ENCODE measurements at places on chromosomes 3 and 15.

DNA sequence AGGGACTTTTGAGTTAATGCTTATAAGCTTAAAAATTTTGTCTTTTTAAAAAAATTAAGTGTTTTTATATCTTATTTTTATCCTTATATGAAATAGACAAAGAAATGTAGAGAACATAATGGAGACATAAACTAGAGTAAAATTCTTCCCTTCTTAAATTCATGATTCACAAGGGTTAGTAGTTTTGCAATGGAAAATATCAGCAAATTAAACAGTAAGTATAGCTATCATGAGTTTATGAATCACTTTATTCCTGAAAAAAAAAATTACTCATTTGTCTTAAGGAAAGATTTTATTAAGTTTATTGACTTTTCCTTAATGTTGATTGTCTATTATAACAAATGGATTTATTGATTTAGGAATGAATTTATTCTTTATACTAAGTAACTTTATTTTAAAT lies 4.3 kb downstream of the ATP6V1A start:
- DNase-seq = no peak

DNA sequence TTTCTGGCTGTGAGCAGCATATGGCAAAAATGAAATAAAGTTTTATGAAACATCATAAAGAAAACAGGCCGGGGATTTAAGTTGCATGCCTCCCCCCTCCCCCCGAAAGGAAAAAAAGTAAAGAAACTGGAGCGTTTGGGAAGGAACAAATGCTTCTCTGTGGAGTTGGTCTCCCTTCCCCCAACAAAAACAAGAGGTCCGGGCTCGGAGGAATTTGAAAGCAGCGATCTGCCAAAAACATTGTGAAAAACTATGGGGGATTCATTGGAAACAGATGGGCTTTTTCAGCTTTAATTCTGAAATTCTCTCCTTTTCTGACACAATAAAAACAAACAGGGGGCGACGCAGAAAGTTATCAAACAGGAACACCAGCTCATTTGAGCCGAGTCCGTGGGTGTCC lies 17.0 kb downstream of the RGMA start:
- DNase-seq = no peak

GRCh38 chr3:12394569-12395271 lies 89.6 kb upstream of the TSEN2 start:
- DNase-seq = no peak

GRCh38 chr3:112333002-112333380 lies at the start of gene CD200:
CD200 (plus strand) TSS chr3:112333156; CDS start chr3:112333213, 57 bp downstream.
- peak; percentile 21 for DNase-seq

- no peak for DNase-seq
Observed at GRCh38 chr3:40254891-40255290, 54.6 kb upstream of the EIF1B start.

- DNase-seq = no peak
Observed at GRCh38 chr15:95556225-95556624, 774.3 kb upstream of the NR2F2 start.

- DNase-seq = no peak
Observed at GRCh38 chr15:90101130-90101968, 919 bp downstream of the IDH2 start.
